HuH-7 (cell line): ENCODE measurements at places on chromosomes 3 and 15.

DNA sequence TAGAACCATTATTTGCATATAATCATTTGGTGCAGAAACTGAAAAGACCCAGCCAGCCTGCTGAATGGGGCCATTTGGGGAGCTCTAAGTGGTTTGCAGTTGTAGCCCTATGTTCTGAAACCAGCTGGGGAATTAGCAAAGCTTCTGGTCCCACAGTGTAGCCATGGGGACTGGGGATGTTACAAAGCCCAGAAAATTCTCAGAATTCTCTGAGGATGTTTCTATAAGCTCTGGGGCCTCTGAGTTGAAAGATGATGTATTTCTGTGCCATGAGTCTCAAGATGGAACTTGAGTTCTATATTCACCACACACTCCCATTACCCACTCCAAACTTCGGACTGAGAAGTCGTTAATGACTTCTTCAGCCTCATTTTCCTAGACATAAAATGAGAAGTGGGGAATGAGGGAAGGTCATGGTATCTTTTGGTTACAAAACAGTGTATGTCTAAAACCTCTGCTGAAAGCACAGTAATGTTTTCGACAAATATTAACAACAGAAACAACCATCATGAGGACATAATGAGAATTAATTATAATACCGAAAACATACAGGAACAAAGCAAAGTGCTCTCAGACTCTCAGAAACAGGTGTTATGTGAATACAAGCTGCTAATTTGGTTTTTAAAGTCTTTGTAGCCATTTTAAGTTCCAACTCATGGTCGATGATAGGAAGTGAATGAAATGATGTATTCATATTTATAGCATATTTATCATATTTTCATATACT, 89.4 kb downstream of the RFTN1 start:
- no peak for DNase-seq

- no peak for DNase-seq
These were observed 1205.5 kb downstream of the ROBO1 start for GRCh38 chr3:78562328-78562727.

GRCh38 chr3:73783811-73784210, 159.1 kb upstream of the PDZRN3 start:
- DNase-seq = no peak

DNA sequence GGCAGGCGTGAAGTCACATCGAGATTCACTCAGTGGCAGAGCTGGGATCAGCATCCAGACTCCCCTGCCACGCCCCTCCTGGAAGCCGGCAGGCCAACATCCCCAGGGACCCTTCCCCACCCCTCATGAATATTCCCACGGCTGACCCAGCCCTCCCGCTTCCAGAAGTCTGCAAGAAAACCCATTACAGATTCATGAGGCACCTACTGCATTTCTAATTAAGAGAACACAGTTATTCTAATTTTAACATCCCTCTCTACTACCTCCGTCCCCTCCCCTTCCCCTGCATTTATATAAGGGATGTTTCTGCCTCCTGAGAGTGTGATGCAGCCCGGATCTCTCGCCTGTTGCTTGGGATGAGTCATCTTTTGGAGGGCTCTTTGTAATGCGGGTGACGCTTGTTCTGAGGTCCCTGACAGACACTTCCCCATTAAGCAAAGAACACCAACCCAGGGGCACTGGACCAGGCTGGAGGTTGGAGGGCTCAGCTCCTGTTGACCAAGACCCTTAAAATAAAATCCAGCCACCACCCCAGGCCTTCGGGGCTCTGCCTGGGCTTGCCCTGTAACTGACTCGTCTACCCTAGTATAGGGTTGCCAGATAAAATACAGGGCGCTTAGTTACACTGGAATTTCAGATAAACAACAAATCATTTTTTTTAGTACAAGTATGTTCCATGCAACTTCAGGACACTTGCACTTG, 118.7 kb downstream of the NUP210 start:
- DNase-seq = no peak

- no peak for DNase-seq
These were observed 610.9 kb downstream of the AGBL1 start for GRCh38 chr15:86690566-86690965.
